ENCODE measurements at places on chromosomes 3 and 15.
A peak's percentile ranks its signal among the peaks of the same experiment; 100 is the strongest.

- no peak for DNase-seq
These were observed 39.0 kb upstream of the NEDD4 start for GRCh38 chr15:56032373-56032772.

GRCh38 chr3:106067711-106068110 lies 198.9 kb upstream of the CBLB start:
- no peak for DNase-seq

GRCh38 chr3:5191555-5192304 lies 4.2 kb downstream of the EDEM1 start:
- DNase-seq = no peak

DNA sequence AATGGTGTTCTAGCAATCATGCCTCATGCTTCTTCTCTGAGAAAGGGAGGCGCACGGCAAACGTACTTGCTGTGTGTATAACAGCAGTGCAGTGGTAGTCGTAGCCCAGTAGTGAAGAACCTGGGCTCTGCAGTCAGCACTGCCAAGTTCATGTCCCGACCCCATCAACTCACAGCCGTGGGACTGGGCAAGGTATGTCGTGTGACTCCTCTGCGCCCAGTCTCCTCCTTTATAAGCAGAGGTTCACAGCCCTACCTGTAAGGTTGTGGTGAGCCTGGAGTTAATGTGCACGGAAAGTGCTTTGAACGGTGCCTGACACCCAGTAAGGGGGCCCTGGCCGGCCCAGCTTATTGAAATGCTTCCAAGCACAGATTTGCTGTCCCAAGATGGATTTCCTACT lies 26.6 kb downstream of the EHD4 start:
- no peak for DNase-seq

DNA sequence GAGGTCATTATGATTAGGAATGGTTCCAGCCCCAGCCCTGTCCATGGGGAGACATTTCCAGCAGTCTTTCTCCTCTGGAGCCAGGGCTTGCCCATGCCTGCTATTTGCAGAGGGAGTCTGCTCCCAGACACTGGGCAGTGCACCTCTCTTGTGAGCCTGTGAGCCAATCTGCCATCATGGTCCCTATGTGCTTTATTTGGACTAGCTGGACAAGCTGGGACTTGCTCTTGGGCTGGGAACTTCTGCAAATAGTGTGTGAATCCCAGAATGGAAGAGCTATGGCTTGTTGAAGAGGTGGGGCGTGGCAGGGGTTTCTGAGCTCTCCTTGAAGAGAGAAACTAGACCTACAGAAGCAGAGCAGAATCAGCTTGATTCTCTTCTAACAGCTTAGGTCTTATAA lies 53.7 kb upstream of the KY start:
- no peak for DNase-seq

GRCh38 chr15:57728436-57728835 lies 21.9 kb downstream of the POLR2M start:
- no peak for DNase-seq

GRCh38 chr3:22239011-22239410 lies 488.0 kb upstream of the ZNF385D start:
- no peak for DNase-seq

DNA sequence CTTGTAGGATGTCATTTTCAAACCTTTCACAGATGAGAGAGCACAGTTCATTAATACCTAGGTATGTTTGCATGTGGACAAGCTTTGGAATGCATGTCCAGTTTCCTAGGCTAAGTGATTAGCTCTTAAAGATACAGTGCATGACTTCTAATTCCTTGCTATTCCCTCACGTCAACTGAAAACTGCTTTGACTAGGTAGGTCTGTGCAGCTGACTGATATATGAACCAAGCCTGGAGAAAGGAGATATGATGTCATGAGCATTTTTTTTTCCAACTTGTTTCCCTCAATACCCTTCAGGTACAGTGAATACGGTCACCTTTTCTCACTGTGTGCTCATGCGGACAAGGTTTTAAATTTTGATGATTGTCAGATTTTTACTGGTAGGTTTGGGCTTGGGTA lies 41.6 kb upstream of the TASOR start:
- no peak for DNase-seq

DNA sequence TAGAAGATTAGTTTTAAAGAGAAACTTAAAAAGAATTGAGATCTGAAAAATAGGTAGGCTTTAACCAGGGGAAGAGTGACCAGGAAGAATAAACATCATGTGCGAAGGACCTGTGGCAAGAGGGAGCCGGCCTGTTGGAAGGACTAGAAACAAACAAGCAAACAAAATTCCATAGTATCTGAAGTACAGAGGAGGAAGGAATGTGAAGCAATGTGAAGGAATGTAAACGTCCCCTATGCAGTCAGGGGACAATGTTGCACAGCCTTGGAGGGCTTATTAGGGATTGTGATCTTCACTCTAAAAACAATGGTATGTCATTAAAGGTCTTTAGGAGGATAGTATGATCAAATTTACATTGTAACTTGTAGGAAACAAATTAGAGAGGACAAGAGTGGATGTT lies 84.4 kb upstream of the PLCL2 start:
- no peak for DNase-seq

- DNase-seq = no peak
These were observed 26.8 kb upstream of the ZBTB38 start for GRCh38 chr3:141341536-141341935.

GRCh38 chr3:8154617-8155016 lies 347.0 kb upstream of the LMCD1 start:
- no peak for DNase-seq

GRCh38 chr3:127445581-127446343 lies 144.8 kb downstream of the TPRA1 start:
- no peak for DNase-seq

GRCh38 chr3:4517093-4517492 lies 23.9 kb downstream of the ITPR1 start:
- no peak for DNase-seq

DNA sequence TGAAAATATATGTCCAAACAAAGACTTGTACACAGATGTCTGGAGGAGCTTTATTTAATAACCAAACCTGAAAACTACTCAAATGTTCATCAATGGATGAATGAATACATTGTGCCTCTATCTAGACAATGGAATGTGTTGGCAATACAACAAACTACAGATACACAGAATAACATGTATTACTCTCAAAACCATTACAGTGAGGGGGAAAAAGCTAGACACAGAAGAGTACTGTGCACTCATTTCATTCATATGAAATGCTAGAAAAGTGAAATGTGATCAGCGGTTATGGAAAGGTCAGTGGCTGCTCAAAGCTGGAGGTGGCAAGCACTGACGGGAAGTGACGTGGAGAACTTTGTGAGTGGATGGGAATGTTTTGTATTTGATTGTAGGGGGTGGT lies 13.2 kb downstream of the STOML1 start:
- no peak for DNase-seq

- no peak for DNase-seq
These were observed 19.7 kb upstream of the IQSEC1 start for GRCh38 chr3:13092621-13093617.

DNA sequence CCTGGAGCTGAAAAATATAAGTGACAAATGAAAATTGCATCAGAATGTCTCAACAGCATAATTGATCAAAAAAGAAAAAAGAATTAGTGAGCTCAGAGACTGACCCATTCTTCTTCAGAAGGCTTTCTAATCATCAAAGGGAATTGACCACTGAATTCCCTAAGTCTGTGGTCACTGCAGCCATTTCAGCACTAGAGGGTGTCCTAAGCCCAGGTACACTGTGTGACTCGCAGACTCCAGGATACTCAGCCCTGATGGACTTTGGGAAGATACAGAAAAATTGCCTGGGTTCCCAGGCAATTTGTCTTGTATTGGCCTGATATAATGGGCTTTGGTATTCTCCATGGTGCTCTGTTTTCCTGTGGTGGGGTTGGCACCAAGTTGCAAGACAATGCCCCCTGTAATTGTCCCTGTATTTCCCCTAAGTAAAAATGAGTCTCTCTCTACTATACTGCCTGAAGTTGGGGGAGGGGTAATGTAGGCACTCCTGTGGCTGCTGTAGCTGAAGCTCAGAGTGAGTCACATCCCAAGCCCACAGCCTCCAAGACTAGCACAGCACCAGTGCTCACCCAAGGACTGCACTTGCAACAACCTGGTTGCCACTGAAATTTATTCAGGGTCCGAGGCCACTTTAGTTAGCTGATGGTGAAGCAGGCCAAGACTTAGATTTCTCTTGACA lies 256.0 kb upstream of the STAC start:
- peak; percentile 23 for DNase-seq

DNA sequence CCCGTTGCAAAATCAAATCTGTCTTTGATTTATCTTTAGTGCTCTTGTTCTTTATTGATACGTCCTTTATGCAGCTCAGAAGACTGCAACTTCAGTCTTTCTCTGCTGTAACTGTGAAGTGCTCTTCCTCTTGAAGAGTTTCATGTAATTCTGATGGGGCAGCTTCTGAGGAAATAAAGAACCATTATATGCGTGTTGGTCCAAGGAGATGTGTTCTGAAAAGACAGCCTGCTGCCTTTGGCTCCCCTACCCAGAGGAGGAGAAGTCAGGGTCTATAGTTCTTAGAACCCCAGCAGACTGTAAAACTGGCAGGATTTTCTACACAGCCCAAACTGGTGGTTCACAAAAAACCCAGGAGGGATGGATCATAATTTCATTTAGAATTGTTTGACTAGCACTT lies 22.4 kb upstream of the ABHD10 start:
- no peak for DNase-seq

GRCh38 chr3:48592519-48593087 lies 2.5 kb downstream of the COL7A1 start:
- no peak for DNase-seq

DNA sequence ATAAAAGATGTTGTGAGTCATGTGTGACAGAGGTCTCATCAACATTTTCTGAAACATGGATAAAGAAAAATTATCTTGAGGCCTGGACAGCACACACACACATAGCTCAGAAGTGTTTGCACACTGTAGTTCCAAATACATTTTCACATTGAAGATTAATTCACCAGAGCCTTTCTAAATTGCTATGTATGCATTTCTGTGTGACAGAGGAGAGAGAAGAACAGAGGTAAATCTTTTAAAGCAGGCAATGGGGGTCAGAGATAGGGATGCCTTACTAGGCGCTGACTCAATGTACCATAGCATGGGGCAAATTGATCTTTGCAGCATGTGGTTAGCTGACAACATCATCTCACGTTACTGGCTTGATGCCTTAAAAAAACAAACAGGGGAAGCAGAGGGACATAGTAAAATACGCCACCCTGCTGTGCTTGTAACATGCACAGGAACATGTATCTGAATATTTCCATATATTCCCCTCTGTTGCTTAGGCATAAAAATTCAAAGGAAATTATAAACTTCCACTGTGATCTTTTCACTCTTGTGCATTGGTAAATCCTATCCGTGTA lies 7.7 kb downstream of the POU1F1 start:
- DNase-seq = no peak

DNA sequence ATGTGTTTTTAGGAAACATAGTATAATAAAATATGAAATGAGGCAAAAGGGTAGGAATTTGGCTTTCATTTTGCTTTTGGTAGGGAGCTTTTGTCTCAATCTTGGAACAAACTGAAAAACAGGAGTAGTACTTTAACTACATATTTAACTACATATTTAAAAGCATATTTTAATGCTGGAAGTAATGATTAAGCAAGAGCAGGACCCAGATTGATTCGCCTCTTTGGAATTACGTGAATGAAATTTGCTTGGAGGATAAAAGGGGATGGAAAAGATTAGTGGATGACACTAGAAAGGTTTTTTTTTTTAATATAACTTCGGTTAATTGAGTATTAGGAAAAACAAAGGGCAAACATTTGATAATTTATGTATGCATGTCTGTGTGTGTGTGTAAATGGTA lies 11.2 kb upstream of the TMEM212 start:
- DNase-seq = no peak

DNA sequence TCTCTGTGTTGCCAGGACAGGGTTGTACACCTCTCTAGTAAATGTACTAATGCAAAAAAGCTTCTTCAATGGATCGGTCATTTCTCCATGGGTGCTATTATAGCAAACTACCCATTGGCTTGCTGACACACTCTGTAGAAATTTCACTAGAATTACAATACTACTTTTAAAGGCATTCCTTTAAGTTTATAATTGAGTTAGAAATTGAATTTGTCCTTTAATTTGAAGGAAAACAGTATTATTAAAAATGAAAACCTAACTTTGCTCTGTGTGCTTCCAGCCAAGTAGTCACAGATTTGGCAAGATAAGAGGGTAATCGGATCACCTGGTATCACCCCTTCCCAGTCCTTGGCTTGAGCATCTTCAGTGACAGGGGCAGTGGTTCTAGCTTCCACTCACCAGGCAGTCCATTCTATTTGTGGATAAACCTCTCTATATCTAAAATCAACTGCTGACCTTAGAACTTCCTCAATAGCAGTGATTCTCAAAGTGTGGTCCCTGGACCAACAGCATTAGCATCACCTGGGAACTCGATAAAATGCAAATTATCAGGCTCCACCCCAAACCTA lies 93.2 kb downstream of the GHSR start:
- no peak for DNase-seq

DNA sequence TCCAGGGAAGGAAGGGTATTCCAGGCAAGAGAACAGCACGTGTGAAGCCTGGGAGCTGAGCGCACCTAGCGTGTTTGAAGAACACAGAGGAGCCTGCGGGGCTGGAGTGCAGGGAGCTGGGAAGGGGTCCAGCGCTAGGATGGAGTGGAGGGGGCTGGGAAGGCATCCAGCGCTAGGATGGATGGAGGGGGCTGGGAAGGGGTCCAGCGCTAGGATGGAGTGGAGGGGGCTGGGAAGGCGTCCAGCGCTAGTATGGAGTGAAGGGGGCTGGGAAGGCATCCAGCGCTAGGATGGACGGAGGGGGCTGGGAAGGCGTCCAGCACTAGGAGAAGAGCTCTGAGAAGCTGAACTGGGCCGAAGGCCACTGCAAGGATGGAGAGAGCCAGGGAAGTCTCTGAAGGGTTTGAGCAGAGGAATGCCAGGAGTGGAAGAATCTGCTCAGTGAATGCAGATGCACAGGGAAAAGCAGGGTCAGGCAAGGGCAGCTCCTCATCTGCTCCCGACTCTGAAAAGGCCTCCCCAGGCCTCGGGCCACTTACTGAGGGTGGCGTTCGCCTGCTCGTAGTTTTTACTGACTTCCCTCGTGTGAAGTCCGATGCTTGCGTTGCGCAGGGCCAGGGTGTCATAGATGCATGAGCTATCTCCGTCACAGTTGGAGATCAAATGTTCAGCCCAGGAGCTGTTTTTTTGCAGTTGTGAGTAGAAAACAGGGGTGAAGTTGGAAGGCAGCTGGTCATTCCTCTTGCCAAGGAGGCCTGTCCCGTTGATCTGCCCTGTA lies 39.8 kb downstream of the MUC20 start:
- DNase-seq = no peak

GRCh38 chr3:154324919-154325318 lies 632 bp upstream of the DHX36 start:
- DNase-seq = no peak

DNA sequence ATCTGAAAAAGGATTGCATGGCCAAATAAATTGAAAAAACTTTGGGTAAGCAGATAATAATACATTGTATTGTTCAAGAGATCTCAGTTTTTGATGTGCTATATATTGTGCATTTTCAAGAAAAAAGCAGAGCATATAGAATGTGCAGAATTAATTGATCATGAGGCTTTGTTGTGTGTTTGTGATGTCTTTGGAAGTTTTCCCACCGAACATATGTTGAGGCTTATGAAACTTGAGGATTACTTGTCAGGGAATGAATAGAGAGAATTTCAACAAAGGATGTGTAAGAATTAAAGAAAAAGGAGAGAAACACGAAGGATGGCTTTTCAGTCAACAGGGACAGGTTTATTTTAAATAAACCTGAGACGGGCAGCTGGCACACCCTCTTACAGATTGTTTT lies 232.5 kb upstream of the POU1F1 start:
- DNase-seq = no peak

- DNase-seq = no peak
These were observed 251.4 kb downstream of the MAGI1 start for GRCh38 chr3:65787340-65787739.

- no peak for DNase-seq
These were observed 116.1 kb upstream of the P2RY1 start for GRCh38 chr3:152718810-152719209.

All from GM04503 (cell line).